SJSA1 (cell line): ENCODE measurements at places on chromosomes 3 and 15. TPM values are rescaled to one million over a fixed set of nuclear protein-coding genes. Genes with fewer than 3 reads are reported as not detected.

GRCh38 chr3:66418475-66418931, 82.3 kb downstream of the LRIG1 start:
- DNase-seq: peak; percentile 70

DNA sequence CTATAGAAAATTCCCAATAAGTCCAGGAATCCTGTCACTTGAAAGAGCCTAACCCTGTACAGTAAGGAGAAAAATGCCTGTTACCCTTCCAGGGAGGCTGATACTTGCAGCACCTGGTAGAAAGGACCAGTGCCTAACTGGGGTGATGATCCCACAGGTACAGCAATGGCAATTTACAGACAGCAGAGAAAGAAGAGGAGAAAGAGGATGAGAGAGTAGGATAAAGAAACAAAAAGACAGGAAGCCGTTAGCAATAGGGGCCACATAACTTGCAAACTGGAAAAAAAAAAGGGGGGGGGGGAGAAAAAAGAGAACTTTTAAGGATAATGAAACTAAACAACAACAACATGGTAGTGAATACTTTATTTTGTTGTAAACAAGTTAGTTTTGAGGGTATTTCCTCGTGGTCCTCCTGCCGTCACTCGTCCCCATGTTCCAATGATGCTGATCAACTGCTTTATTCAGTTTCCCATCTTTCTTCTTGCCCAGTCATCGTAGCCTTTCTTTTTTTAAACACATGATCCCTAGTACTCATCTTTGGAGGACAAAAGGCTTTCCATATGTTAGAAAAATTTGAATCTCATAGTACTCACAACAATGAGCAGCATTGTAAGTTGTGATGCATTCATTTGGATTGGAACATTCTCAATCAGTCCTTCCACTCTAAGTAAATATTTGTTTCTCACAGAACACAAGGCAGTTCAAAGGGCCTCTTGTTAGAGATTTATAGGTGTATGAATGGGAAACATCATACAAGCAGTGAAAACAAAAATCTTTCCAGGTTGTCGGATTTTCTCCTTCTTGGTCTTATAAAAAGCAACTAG, 8.6 kb downstream of the TM4SF1 start:
- no peak for DNase-seq

DNA sequence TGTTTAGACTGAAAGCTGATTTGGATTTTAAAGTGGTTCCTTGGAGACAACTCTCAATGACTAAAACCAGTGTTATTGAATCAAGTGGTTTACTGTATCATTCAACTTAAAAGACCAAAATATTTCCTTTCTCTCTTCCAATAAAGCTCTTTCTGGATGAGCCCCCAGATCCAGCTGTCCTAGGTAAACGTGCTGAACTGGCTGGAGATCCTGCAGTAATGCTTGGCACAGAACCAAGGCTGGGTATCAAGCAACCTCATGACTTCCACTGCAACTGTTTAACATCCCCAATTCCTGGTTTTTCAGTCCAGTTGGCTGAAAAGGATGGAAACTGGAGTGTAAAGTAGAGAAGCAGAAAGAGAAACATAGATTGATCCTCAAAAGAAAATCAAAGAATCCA, 28.9 kb downstream of the SEC22C start:
- no peak for DNase-seq

DNA sequence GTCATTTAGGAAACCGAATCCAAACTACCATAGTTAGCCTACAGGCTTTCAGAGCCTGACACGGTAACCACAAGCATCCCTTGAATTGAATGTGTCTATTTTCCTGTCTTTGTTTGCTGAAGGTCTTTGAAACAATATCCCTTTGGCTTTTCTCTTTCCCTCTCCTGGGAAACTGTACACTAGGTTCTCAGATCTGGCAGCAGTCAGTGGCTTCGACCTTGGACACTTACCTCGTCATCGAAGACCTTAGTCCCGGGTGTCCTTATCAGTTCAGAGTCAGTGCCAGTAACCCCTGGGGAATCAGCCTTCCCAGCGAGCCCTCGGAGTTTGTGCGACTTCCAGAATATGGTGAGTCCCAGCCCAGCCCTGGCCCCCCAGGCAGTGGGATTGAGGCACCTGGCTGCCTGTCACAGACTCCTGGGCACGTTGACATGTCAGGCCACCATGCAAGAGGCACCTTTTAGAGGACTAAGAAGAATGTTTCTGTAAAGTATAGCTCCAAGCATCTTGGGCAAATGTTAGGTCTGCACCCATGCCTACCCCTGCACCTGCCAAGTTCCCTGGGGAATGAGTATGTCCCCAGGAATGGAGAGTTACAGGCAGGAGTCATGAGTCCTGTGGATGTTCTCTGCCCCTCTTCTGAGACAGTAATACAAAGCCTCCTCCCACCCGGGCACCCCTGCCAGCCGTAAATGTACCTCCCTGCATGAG, 30.4 kb upstream of the UMPS start:
- no peak for DNase-seq

The SKIL gene
- total RNA-seq: 31.0 and 51.5 TPM in 2 replicates

DNA sequence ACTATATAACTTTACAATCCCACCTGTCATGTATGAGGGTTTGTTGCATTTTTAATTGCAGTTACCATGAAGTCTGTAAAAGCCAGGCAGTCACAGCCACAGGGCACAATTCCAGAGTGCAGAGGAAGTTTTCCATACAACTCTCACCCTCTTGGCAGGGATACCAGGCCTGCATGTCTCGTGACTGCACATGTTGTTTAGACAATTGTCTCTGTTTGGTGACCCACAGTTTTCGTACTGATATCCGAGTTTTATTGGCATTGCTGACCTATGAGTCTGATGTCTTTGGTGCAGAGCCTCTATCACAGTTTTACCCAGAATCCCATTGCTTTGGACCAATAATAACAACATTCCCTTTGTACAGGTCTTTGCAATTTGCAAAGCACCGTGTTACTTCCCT, 24.9 kb upstream of the MYZAP start:
- no peak for DNase-seq

DNA sequence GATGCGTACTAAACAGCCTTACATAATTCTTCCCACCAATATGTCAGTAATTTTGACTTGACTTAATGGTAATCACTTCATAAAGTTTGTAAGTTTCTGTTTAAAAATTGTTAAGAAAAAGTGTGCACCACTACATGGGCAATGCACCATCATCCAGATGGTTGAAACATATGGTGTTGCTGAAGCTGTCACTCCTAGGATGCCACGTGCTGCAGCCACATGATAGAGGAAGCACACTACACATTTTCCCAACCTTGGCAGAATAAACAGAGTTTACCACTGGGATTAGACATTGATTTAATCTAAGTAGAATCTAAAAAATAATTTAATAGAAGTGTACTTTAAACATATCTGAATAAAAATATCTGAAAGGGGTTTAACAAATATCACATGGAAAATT, 1209.9 kb downstream of the NSUN3 start:
- DNase-seq: no peak

The ATP13A5 gene
- total RNA-seq: not detected in 2 replicates

GRCh38 chr3:8182904-8183303, 318.7 kb upstream of the LMCD1 start:
- DNase-seq: no peak

The AHSG gene
- not detected in 2 replicates for total RNA-seq

The TRPM1 gene
- total RNA-seq: 0.08 TPM in 1 of 2 replicates, not detected in the other

DNA sequence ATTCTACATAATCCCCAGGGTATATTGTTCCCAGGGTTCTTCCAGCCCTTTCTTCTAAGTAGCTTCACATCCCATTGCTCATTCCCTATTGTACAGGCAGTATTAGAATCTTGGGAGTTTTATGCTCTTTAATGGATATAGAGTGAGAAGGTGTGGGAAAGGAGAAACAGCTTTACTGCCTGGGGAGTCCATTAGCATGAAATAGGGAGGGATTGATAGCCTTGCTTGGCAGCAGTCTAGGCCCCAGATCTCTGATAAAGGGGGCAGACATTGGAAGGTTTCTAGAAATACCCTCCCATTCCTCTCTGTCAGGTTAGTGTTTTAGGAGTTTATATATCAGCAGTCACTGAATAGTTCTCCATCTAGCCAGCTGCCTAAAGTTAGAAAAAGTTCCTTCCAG, 334.3 kb downstream of the UNC13C start:
- no peak for DNase-seq

- DNase-seq: no peak
Measured at GRCh38 chr3:14552041-14552648, 12.0 kb upstream of the GRIP2 start.

The CPN2 gene
- total RNA-seq: not detected in 2 replicates

- no peak for DNase-seq
Measured at GRCh38 chr3:188165596-188165995, 11.6 kb downstream of the LPP start.

DNA sequence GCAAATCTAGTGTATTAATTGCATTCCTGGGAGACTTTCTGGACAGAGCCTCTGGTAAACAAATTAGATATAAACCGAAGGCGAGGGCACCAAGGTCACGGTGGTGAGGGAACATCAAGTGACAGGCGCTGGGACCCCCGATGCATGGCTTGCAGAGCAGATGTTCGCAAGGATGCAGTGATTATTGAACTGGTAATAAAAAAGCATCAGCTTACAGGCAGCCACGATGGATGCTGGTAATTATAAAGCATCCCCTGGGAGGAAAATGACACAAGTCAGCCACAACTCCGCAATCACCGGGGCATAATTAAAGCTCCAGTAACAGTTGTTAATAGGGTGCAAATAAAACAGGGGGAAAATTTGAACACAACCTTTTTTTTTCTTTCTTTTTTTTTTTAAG, 231.1 kb upstream of the DPH6 start:
- no peak for DNase-seq

- no peak for DNase-seq
Measured at GRCh38 chr15:48242015-48242414, 35.9 kb downstream of the SLC12A1 start.

- peak; percentile 74 for DNase-seq
Measured at GRCh38 chr3:182325213-182325950, 467.9 kb upstream of the ATP11B start.

- DNase-seq: no peak
Measured at GRCh38 chr3:180183346-180183745, 146.6 kb upstream of the PEX5L start.

GRCh38 chr15:31472636-31473384, 146.2 kb downstream of the KLF13 start:
- DNase-seq: peak; percentile 57

DNA sequence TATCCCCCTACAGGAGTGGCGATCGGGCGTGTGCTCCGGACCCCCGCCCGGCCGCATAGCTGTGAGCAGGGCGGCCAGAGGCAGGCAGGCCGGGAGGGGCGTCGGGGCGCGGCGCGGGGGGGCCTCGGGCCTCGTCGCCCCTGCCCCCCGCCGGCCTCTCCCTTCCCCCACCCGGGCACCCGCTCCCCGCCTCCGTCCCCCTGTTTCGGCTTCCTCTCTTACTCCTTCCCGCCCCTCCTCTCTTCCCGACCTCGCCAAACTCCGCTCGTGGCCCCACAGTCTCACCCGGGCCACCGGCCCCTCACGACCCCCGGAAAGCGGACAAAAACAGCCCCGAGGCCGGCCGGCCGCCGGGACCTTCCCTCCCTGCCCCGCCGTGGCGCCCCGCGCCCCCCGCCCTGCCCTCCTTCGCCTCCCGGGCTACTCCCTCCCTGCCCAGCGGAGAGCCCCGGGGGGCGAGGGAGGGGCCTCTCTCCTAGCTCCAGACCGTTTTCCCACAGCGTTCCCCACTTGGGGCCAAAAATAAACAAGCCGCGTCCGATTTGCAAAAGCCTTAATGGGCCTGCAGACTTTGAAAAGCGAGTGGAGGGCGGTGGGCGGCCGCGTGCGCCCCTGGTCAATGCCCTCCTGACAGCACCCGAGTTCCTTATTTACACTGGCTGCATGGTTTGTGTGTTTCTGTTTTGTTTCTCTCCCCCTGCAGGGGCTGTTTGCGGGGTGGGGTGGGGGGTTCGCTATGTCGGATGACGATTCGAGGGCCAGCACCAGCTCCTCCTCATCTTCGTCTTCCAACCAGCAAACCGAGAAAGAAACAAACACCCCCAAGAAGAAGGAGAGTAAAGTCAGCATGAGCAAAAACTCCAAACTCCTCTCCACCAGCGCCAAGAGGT, 1.0 kb downstream of the UBE2E1 start:
- peak; percentile 37 for DNase-seq

The MYZAP gene
- 0.72 TPM in 1 of 2 replicates, not detected in the other for total RNA-seq

The ANKRD34C gene
- total RNA-seq: not detected in 2 replicates

The PRTG gene
- 2.8 and 3.4 TPM in 2 replicates for total RNA-seq

DNA sequence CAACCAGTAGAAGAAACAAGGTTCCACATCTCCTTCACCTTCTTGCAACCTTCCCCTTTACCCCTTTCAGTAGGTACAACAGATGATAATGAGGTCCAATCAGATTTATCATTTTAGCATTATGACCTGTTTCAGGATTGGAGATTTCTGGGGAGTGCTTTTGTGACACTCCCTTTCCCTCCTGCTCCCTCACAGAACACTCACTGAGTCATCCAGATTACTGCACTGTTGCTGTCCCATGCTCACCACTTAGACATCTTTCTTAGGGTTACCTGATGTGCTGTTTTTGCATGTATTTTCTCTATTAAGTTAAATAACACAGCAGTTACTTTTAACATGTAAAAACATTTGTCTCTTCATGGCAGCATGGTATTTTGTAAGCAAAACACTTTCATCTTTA, 118.5 kb downstream of the MFSD1 start:
- DNase-seq: no peak

DNA sequence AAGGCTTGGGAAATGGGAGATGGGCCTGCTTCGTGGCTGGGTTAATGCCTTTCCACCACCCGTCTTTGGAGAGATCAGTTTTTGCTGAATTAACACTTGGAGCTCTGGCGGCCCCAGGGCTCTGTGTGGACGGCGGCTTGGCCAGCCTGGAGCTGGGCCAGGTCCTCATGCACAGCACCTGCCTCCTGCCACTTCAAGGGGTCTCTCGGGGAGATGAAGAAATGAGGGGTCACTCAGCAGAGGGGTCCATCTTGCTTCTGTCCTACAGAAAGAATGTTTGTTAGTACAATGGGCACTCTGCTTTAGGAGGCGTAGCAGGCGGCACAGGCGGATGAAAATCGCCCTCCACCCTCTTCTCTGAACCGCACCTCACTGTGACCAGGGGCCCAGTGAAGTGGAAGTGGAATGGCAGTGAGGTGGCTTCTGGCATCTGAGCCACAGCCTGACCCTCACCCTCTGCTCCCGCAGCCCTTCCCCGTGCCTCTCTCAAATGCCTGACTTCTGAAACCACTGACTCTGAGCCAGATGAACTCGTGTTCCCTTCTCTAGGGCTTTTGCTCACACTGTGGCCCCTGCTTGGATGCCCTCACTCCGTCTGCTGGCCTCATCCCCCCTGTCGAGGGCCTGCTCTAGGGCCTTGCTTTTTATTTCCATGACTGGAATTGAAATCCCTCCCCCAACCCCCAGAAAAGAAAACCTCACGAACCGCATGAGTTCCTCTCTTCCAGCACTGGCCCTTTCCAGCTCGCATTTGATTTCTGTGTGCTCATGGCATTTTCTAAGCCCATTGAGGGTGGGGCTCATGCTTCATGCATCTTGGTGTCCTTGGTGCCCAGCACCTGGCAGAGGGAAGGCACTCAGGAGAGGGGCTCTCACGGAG, 42.2 kb downstream of the CHDH start:
- no peak for DNase-seq

- no peak for DNase-seq
Measured at GRCh38 chr3:127389420-127389819, 101.6 kb upstream of the PRR20G start.
